ENCODE measurements at places on chromosomes 2 and 18.

GRCh38 chr2:174062934-174063333 is 97.8 kb upstream of the SP3 start:
- DNase-seq: no peak

DNA sequence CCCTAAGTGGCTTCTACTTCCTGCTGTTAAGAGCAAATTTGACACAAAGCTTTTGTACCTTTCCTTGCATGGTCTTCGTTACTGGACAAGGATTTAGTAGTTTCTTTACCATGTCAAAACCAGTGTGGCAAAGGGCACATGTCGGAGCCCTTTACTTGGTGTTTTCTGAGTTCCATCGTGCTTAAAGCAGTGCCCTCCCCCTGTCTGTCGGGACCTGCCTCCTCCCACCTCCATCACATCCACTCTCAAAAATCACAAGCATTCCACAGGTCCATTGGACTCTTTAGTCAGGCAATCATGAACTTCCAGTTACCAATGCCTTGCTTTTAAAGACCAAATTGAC is 763 bp downstream of the CCDC141 start:
- no peak for DNase-seq

DNA sequence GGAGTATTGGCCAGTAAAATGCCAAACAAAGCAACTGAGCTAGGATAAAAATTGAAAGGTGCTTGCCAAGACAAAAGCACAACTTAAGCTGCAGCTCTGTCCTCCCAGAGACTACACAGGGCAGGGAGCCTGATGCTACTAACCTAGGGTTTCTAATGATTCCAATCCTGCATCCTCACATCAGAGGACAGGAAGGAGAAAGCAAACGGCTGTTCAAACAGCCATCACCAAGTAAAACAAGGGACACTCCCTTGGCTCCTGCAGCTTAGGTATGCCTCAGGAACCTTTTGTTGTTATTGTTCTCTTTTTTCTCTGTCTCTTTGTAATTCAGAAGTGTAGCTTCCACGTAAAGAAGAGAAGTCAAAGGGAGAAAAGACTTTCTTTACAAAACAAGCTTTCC is 99.5 kb downstream of the TCF4 start:
- no peak for DNase-seq

DNA sequence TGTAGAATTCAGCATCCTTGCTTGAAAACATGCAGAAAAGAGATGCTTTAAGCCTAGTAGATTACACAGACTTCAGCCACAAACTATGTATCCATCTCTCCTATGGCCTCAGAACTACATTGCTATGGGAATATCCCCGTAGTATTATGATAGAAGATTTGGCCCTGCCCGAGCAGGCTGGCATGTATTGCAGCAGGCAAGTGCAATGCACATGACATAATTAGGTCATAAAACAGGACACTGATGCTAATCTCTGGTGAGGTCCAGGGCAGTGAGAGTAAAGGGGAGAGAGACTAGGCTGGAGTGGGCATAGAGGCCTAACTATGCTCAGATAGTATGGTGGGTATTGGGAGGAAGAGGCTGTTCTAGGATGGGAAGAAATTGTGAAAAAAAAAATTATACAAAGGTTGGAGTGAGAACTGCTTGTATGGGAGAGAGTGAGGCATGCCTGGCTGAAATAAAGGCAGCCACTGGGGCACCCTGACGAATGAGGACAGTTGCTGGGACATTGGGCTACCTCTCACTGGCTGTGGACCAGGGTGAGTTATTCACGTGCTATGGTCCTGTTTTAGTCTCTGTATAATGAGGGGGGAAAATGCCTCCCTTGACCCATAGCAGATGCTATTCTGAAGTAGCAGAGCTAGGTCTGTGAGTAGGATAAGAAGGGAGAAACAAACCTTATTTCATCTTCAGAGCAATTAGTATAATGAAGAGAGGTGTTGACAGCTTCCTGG is 1.6 kb upstream of the PLA2R1 start:
- no peak for DNase-seq

DNA sequence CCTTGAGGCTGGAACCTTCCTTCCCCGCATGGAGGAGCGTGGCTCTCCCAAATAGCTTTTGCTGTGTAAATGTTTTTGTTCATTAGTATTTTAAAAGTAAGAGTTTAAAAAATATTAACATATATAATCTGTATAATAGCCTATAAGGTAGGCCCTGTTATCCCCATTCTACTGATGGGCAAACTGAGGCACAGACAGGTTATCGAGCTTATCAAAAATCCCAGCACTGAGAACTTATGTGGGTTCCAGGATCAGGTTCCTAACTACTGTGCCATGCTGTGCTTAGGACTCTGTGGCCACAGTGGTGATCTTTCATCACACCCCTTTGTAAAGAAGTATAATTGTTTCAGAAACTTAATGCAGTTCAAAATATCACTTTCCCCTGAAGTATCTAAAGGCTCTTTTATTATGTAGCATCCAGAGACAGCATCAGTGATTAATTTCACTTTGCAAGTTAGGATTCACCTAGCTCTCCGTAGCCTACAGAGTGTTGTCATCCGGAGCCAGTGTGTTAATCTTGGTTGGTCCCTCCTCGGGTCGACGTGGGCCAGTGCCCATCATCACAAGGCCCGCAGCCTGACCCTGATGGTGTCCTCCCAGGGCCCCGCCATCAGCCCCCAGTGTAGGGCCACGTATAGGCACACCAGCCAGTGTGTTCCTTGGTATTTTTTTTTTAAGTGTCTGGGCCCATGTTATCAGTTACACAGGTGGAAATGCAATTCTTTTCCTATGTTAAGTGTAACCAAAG is 28.7 kb downstream of the CABLES1 start:
- no peak for DNase-seq

GRCh38 chr2:205686056-205686782 is 3.9 kb downstream of the NRP2 start:
- peak; percentile 52 for DNase-seq

- no peak for DNase-seq
Measured at GRCh38 chr18:68847219-68847837, 49.4 kb downstream of the CCDC102B start.

DNA sequence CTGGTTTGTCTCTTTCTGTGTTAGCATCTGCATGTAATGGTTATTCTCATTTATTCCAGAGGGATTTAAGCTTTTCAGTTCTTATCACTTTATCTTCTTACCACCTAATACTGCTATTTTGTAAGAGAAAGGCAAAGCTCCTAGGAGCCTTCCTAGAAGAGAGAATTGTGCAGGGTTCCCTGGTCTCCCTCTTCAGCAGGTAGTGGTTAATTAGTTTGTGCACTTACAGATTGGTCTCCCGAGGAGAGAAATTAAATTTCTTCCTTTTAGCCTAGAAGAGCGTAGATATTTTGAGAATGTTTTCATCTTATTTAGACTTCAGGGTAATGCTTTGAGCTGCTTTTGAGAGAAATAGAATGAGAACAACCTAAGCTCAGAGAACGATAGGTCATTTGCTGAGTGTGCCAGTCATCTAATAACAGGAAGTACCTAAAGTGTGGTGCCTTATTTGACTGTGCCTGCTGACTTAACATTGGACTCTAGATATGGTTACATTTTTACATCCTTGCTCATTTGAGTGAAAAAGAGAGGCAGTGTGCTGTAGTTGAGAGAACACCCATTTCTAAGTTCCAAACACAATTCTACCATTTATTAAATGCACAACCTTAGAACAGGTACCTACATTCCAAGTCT is 651.4 kb downstream of the STK39 start:
- DNase-seq: no peak

GRCh38 chr18:45430041-45430440 is 185.2 kb upstream of the SLC14A2 start:
- no peak for DNase-seq

- no peak for DNase-seq
Measured at GRCh38 chr18:23710946-23711345, 21.7 kb downstream of the LAMA3 start.

- no peak for DNase-seq
Measured at GRCh38 chr2:165410276-165410675, 59.2 kb upstream of the CSRNP3 start.

- peak; percentile 51 for DNase-seq
Measured at GRCh38 chr18:79786786-79787526, 10.8 kb upstream of the KCNG2 start.

- no peak for DNase-seq
Measured at GRCh38 chr2:220999356-220999755, 572.7 kb downstream of the EPHA4 start.

- DNase-seq: no peak
Measured at GRCh38 chr18:41576643-41577042, 378.4 kb upstream of the PIK3C3 start.

GRCh38 chr2:237181844-237182243 is 96.2 kb downstream of the COPS8 start:
- DNase-seq: peak; percentile 74

- no peak for DNase-seq
Measured at GRCh38 chr18:6406075-6406909, 8.4 kb downstream of the L3MBTL4 start.

GRCh38 chr2:85551698-85552678 is 9.3 kb downstream of the GGCX start:
- DNase-seq: peak; percentile 58

- DNase-seq: no peak
Measured at GRCh38 chr2:226693521-226693920, 106.1 kb downstream of the IRS1 start.

DNA sequence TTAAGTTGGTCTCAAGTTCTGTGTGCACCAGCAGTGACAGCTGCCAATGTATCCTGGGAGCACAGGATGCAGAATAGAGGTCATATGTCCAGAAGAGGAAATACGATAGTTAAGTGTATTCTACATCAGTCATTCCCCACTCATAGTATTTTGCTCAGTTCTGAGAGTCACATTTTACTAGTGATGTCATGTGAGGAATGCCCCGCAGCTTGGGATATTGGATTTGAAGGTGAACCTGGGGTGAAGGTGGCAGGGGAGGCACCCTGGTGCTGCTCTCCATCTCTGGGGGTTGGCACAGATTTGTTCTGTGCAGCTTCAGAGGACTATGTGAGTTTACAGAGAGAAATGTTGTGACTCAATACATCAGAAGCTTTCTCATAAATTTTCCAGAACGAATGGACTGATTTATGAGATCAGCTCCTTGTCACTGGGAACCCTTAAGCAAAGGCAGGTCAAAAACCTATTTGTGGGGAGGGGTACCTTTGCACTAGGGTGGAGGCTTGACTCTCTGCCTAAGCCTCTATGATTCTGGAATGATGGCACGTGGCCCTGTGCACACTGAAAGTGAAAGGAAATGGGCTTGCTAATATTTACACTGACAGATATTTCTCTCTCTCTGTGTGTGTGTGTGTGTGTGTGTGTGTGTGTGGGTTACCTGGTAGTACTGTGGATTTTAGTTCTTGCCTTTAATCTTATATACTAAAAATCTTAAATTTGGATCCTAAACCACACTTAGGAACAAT is 95.9 kb downstream of the NEB start:
- no peak for DNase-seq

- DNase-seq: peak; percentile 77
Measured at GRCh38 chr18:12236934-12237832, 17.0 kb upstream of the CIDEA start.

DNA sequence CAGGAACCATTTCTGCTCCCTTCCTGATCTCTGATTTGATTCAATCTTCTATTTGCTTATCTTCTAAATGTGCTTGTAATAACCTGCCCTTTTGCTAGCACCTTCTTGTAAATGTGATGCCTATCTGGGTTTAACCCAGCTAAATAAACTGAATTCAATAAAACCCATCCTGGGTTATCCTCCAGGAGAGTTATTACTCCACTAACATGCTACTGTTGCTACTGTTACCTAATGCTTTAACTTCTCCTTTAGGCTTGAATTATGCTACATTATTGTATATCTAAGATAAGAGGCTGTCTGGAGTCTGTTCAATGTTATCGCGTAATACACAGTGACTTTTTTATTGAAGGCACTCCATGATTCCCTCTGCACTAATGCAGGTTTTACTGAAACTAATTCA is 206.5 kb upstream of the CTAGE1 start:
- no peak for DNase-seq

DNA sequence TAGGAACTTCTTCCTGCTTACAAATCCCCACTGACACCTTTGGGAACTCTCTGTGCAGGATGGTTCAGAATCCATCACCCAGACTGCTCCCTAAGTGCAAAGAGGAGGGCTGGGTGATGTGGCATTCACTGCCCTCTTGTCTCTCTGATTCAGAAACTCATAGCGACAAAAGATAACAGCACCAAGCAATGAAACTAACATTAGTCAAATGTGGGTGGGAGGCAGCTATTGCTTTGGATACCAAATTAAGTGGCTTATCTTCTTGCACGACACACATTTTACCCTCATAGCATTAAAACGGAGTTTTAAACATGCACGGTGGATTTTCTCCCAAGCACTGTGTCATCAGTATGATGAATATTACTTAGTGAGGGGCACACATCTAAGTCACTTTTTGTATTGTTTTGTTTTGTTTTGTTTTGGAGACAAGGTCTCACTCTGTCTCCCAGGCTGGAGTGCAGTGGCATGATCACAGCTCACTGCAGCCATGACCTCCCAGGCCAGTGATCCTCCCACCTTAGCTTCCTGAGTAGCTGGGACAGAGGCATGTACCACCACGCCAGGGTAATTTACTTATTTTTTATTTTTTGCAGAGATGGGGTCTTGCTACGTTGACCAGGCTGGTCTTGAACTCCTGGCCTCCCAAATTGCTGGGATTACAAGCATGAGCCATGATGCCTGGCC is 40.9 kb upstream of the NEB start:
- DNase-seq: peak; percentile 21

DNA sequence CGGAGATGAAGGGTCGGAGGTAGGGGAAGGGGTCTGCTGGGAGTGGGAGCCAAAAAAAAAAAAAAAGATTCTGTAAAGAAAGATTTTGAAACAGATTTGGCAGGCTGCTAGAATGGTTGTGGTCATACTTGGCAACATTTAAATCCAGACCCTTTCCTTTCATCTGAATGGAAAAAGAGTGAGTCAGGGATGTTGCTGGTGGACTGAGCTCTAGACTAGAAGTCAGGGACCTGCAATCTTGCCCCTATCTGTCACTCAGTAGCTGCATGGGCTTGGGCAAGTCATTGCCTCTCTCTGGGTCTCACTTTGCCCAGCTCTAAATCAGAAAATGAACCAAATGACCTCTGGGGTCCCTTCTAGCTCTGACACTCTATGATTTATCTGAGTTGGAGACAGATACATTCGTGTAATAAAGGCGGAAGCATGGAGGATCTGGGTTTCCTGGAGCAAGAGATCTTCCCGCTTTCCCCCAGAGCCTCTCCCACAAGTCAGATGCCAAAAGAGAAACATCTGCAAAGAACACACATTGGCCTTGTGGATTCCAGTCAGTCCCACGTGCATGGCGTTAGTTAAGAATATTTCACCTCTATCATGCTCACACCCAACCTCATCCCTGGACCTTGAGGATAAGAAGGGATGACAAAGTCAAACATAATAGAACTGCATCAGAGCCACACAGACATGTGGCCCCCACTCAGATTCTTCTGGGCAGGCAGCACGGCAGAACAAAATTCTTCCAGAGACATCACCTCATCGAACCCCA is 58.5 kb downstream of the ADD2 start:
- no peak for DNase-seq

Measured in hepatic stellate cell (primary cell).